ENCODE measurements at places on chromosomes 11 and 22. TPM values are rescaled to one million over a fixed set of nuclear protein-coding genes. Genes with fewer than 3 reads are reported as not detected.

- DNase-seq: no peak
Measured at GRCh38 chr22:45842291-45842991, 134.5 kb downstream of the WNT7B start.

ADAMTS15 gene
- 7.7 TPM for total RNA-seq

DNA sequence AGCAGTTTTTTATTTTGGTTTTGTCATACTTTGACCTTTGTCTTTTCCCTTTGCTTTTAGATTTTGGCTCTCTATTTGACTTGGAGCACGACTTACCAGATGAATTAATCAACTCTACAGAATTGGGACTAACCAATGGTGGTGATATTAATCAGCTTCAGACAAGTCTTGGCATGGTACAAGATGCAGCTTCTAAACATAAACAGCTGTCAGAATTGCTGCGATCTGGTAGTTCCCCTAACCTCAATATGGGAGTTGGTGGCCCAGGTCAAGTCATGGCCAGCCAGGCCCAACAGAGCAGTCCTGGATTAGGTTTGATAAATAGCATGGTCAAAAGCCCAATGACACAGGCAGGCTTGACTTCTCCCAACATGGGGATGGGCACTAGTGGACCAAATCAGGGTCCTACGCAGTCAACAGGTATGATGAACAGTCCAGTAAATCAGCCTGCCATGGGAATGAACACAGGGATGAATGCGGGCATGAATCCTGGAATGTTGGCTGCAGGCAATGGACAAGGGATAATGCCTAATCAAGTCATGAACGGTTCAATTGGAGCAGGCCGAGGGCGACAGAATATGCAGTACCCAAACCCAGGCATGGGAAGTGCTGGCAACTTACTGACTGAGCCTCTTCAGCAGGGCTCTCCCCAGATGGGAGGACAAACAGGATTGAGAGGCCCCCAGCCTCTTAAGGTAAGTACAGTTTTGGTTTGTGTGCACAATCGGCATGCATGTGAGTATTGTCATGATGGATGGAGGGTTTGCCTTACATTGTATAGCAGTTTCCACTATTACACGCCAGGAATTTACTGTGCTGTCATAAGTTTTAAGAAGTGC is 25.0 kb downstream of the EP300 start:
- no peak for DNase-seq

PAX6 gene
- 83.7 TPM for total RNA-seq

KRTAP5-9 gene
- not detected for total RNA-seq

DNA sequence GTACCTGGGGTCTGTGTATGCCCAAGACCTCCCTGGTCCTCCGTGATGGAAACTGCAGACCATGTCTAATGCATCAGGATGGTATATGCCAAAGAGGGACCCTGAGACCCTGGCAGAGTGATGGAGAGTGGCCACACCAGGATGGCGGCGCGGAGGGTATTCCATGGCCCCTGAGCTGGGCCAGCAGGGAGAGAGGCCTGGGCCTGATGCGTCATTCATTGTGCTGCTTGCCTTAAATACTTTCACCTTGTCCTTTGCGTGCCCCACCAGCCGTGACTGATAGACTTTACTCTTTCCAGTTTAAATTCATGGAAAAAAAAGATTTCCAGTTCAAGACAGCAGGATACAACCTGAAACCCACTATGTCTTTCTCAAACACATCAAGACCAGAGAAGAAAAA is 5.6 kb upstream of the NDUFV1 start:
- DNase-seq: no peak

DDX25 gene
- 2.3 TPM for total RNA-seq

OR6T1 gene
- total RNA-seq: not detected

DNA sequence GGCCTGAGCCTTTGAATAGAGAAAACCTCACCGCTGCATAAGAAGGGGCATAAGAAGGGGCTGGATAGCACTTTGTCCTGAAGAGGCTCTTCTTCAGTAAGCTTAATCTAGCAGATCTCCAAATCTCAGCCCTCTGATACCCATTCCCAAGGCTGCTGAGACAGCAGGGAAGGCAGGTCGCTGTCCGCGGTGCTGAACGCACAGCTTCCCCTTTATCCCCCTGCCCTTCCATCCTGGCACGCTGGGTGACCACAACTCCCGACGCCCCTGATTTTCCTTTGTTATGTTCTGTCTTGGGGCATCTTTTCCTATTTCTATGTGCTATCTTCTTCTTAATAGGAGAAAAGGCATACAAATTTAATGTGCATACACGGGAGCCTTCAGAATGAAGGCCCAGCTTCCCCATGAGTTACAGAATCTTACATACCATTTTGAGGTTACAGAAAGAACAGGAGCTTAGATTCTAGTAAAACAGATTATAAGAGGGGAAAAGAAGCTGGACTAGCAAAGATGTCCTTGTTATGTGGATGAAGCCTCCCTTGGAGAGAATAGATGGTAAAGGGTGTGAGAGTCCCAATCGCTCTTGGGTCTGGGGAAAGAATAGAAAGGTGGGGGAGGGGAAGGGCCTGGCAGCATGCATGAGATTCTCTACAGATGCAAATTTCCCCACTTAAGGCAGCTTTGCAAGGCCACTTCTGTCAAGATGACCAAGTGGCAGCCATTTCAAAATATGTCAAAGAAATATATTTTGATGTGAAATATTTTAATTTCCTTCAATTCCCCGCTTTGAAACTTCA is 5.7 kb upstream of the SULT4A1 start:
- peak; percentile 81 for DNase-seq

BBOX1 gene
- not detected for total RNA-seq

DNA sequence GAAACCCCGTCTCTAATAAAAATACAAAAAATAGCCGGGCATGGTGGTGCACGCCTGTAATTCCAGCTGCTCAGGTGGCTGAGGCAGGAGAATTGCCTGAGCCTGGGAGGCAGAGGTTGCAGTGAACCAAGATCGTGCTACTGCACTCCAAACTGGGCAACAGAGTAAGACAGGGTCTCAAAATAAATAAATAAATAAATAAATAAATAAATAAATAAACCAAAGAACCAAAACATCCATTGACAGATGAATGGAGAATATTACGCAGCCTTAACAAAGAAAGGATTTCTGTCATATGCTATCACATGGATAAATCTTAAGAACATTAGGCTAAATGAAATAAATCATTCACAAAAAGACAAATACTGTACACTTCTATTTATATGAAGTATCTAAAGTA is 11.1 kb upstream of the CSTF3 start:
- no peak for DNase-seq

DNA sequence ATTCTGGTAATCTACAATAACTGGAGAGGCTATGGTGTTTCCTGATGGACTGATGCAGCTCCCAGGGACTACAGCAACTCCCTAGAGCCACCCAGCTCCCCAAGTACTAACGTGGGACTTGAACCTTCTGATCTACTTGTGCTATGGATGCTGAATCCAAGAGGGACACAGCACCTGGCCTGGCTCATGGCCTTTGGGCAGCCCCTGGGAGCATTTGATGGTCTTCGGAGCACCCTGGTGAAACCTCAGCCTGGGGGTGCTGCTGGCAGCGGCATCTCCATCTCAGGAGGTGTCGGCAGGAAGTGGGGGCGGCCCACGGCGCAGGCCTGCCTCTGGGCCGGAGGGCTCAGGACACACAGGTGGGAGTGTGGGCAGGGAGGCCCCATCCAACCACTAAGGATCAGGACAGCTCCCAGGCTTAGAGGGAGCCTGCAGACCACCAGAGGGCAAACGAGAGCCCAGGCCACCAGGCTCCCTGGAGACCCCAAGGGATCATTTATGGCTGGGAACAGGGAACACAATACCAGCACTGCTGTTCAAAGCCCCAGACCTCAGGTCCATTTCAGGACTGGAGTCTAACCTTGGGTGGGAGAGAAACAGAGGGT is 8.7 kb downstream of the EHD1 start:
- peak; percentile 45 for DNase-seq

CASP12 gene
- total RNA-seq: not detected

DNA sequence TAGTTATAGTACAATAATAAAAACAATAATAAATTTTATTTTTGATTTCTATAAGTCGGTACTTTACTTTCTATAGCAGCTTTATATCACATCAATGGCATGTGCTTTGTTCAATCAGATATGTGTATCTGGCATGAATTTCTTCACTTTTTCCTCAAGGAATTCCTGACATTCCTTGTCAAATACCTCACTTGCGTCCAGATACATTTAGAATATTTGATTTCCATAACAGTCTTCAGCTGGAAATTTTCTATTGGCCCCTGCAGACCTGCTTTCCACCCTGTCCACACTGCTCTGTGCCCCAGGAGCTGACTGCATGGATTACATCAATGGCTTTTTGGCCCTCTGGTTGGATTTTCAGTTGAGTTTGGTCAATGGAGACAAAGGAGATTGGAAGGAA is 93.2 kb downstream of the FAR1 start:
- DNase-seq: no peak

TRIOBP gene
- total RNA-seq: 53.2 TPM

DNA sequence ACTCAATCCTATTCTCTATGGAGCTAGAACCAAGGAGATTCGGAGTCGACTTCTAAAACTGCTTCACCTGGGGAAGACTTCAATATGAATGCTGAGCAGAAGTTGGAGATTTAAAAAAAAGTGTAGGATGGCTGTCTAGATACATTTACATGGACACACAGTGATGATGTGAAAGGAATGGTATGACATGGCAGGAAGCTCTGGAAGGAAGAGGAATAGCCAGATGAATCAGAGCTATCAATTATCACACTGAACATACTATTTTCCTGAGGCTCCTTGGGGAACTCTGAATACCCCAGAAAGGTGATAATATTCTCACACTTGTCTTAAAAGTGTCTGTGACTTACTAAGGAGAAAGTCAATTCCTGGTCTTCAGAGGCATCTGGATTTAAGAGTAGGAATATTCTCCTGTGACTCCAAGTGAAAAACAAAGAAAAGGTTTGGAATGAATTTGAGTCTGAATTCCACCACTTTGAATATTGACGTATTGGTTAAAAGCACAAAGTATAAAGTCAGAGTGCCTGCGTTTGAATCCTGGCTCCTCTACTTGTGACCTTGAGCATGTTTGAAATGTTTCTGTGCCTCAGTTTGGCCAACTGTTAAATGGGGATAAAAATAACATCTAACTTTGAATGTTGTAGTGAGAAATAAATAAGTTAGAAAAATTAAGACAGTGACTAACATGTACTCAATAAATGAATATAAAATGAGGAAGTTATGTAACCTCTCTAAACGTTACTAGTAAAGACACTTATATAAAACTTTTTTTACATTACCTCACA is 1.3 kb downstream of the OR52D1 start:
- DNase-seq: no peak

GRCh38 chr11:34599406-34599945 is 21.4 kb upstream of the EHF start:
- no peak for DNase-seq
